ENCODE measurements at places on chromosomes 16 and 17. TPM values are rescaled to one million over a fixed set of nuclear protein-coding genes. Genes with fewer than 3 reads are reported as not detected.

DNA sequence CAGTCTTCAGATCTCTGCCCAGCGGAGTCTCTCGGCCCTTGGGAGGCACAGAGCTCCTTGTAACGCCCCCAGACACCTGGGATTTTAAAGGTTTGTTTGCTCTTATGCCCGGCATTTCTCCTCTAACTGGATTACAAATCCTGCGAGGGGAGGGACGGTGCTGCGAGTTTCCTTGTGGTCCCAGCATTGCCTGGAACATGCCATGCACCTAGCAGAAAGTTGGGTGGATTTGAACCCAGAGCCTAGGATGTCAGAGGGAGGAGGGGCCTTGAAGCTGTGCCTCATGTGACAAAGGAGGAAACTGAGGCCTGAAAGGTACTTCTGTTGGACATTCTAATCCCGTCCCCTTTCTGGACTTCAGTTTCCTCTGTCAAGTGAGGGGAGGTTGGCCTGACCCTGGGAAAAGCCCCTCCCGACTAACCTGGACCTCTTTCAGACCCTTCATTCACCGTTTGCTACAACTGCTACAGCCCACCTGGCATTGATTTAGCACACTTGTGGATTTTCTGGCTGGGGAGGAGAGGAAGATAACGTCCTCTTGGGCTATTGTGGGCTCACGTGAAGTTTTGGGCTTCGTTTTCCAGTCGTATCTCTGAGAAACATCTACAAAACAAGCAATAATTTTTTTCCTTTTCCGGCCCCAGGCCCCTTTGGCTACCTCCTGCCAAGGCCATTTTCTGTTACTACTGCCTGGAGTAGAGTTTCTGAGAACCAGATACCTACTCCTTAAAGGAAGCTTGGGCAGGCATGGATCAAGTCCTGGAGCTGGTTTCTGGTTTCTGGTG is 30.9 kb downstream of the MRC2 start:
- no peak for DNase-seq

The MYH13 gene
- total RNA-seq = 0.57 TPM

DNA sequence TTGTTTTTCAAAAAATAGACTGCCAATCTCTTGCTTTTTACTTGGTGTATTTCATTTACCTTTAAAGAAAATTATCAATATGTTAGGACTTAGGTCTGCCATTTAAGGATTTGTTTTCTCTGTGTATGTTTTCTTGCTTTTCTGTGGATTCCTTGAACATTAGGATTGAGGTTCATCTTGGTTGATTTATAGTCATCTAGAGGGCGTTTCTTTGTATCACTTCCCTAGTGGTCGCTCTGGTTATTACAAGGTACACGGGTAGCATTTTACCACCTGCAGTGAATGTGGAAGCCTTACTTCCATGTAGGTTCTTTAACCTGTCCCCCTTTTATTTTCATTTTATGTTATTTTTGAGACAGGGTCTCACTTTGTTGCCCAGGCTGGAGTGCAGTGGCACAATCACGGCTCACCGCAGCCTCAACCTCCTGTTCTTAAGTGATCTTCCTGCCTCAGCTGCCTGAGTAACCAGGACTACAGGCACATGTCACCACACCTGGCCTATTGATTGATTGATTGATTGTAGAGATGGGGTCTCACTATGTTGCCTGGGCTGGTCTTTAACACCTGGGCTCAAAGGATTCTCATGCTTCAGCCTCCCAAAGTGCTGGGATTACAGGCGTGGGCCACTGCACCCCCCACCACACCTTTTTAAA is 35.2 kb upstream of the CBX4 start:
- no peak for DNase-seq

- no peak for DNase-seq
Measured at GRCh38 chr16:50539822-50540710, 8.1 kb upstream of the NKD1 start.

- DNase-seq = no peak
Measured at GRCh38 chr16:2675021-2675420, 7.3 kb upstream of the KCTD5 start.

DNA sequence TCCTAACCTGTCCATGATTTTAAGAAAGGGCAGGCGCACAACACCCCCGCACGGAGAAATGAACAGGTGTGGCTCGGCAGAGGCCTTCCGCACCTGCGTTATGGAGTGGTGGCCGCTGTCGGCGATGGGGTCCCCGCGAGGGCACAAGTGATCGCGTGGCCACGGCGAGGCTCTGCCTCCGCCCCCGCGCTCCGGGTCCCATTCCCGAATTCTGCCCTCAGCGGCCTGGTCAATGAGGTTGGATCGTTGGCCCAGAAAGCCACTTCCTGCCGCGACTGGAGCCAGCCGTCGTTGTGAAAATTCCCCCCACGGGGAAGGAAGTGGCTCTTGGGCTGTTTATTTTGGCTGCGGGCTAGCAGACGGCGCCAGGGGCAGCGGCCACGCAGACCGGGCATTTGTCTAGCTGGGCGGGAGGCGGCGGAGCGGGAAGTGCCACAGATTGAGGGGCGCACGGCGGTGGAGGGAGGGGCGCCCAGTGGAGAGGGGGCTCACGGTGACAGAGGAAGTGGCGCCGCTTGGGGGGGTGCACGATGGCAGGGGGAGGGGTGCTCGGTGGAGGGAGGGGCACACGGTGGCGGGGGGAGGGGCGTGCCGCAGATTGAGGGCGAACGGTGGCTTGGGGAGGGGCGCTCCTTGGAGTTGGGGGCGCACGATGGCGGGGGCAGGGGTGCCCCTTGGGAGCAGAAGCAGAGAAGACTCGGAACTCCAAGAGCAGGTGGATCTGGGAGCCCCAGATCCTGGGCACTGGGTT is 25.0 kb downstream of the MRC2 start:
- DNase-seq = peak; percentile 51

The GLP2R gene
- total RNA-seq = not detected

DNA sequence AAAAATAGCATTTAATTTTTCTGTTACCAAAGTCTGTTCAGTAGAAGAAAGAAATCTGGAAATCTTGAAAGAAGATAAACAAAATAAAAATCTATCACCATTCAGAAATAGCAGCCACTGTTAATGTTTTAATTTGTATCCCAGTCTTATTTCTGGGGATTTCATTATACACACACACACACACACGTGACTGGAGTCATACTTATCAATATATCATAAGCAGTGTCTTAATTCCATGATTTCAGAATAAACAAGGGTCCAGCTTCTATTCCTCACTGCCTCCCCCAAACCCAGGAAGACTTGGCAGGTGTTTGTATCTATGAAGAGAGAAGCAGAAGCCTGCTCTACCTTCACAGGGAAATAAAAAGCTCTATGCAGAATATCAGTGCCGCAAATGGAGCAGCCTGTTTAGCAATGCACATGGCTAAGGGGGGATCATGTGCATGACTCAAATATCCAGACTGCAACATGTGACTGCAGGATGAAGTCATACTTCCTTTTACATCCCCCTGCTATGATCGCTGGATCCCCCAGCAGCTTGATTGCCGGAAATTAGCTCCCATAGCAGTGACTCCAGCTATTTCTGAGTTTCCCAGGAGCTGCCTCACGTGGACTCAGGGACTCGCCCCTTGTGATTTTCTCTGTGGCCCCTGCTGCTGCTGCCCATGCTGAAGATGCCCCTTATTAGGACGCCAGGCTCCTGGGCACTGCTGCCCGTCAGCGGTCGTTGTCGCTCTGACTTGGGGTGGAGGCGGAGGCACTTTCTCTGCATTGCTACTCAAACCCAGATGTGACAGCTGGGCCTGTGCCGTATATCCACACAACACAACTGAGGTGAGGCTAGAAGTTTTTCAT is 341.0 kb downstream of the CPPED1 start:
- peak; percentile 34 for DNase-seq

The CHST4 gene
- total RNA-seq = 0.61 TPM
